ENCODE measurements at places on chromosomes 3 and 15. TPM values are rescaled to one million over a fixed set of nuclear protein-coding genes. Genes with fewer than 3 reads are reported as not detected.

LARP6 gene
- polyA plus RNA-seq: 160 TPM

SAMMSON gene
- not detected for polyA plus RNA-seq

C3orf38 gene
- polyA plus RNA-seq: 20.5 TPM

DNA sequence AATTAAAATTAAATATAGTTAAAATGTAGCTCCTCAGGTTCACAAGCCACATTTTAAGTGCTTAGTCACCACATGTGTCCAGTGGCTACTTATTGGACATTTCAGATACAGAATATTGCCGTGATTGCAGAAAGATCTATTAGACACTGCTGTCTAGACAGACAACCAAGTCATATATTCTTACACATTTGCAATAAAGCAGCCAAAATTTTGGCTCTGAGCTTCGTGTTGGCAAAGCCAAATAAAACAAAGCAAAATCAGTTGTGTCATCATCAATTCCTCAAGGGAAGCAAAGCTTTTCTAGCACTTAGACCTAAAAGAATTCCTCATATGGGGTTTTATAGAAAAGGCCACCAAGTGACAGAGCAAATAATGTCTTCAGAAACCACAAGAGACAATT is 193.1 kb upstream of the LPP start:
- DNase-seq: peak; percentile 31

GRCh38 chr3:47890126-47890827 is 87.3 kb downstream of the DHX30 start:
- DNase-seq: no peak

Measured in fibroblast of lung (primary cell).